ENCODE measurements at places on chromosomes 12 and 14.
A peak's percentile ranks its signal among the peaks of the same experiment; 100 is the strongest.

DNA sequence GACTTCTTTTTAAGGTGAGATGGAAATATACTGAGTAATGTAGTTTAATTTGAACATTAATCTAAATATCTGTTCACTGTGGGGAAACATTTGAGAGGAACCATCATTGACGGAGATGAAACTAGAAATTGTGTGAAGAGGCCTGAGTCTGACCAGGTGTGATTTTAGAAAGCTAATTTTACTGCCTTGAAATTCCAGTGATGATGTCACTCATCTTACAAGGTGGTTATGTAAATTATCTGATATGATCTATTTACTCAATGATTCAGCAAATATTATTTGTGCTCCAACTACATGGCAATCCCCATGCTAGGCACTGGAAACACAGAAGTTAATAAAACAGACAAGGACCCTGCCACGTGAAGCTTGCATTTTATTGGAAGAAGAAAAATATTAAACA lies 435.7 kb upstream of the DCN start:
- DNase-seq = peak; percentile 35

DNA sequence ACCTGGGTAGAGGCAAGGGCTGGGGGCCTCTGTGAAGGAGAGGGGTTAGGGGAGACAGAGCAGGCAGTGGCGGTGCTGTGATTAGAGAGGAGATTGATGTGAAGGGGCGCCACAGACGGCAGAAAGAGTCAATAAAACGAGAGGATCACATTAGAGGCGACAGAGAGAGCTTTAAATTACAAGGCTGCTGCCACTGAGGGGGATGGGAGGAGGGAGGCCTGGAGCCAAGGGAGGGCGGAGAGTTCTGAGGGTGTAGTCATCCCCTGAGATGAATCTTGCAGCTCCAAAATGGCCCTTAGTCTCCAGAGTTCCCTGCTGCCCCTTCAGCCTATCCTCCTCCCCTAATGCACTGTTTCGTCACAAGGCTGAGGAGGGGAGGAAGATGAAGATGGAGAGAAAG lies 12.8 kb downstream of the ZFHX2 start:
- no peak for DNase-seq

DNA sequence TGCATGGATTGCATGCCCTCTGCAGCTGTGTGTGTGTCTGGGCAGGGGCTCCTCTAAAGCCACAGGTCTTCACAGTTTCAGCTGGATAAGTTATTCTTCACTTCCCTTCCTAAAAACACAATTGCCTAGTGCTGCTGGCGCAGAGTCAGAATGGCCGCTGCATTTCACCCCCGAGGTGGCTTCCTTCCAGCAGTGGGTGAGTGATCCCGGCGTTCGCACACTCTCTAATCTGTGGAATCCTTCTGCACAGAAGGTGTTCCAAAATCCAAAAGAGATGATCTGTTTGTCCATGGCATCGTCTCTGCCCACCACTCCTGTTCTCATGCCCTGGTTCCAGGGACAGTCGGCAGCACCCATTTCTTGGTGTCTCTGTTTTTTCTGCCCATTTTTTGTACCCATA lies 340.7 kb downstream of the DPF3 start:
- DNase-seq = no peak

DNA sequence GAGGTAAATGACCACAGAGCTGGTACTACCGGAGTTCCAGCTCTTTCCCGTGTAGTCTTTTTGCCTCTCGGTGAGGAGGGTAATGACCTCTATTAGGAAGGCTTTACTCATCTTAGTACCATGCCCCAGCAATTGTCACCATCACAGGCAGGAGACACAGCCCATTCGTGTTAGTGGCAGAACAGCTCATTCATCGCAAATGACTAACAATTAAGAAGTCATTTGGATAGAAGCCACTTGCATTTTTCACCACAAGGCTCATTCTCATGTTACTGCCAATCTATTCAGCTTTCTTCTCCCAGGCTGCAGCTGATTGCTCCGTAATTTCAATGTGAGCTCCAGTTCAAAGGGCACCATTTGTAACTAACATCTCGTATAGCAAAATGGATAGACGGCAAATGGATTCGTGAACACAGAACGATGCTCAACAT lies 718.8 kb upstream of the TMEM132C start:
- DNase-seq = no peak

GRCh38 chr12:85823436-85824180 lies 12.6 kb downstream of the RASSF9 start:
- no peak for DNase-seq

DNA sequence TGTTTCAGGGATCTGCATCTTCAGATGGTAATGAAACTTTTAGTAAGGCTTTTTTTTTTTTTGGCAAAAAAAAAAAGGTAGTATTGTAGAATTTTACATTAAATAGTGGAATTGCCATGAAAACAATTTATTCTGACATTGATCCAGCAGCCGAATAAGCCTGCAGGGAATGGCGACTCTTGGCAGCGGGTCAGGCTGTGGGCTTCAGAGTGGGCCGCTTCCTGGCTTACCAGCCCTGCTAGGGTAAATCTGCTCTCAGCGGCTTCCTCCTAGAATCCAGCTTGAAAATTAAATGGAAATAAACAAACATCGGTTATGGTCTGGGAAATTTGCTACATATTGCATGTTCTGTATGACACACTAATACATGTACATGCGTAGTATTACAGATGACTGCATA lies 34.8 kb downstream of the SFSWAP start:
- no peak for DNase-seq

- DNase-seq = peak; percentile 71
These were observed 14.5 kb downstream of the OAS2 start for GRCh38 chr12:112992541-112993398.

DNA sequence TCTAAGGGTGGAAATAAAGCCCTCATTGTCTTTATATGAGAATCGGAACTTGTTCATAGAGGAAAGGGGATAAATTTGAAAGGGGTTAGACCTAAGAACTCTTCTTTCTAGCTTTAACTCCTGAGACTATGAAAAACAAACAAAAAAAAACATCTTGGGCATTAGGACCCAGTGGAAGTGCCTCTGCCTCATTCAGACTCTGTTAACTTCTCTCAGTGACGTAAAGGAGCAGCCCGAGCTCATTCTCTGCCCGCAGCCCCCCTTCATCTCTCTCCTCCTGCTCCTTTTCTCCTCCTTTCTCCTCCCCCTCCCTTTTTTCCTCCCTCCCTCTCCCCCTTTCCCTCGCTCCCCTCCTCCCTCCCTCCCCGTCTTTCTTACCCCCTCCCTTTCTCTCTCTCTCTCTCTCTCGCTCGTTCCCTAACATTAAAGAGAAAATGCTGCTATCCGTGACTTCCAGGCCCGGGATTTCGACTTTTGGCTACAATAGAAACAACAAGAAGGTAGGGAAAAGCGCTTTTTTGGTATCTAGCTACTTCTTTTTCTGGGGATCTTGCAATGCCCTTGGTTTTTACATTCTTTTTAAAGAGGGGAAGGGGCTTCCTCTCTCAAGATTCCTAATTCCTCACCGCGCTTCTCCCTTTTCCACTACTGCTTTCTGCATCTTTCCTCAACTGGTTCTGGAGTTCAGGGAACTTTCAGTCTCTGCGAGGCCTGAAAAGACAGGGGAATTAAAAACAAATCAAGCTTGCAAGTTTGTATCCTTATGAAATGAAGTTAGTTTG lies at the start of gene RBMS2:
RBMS2 (plus strand) TSS at position 231 of the 782 bp plus-strand sequence; CDS start at position 435, 204 bp downstream.
- peak; percentile 85 for DNase-seq

DNA sequence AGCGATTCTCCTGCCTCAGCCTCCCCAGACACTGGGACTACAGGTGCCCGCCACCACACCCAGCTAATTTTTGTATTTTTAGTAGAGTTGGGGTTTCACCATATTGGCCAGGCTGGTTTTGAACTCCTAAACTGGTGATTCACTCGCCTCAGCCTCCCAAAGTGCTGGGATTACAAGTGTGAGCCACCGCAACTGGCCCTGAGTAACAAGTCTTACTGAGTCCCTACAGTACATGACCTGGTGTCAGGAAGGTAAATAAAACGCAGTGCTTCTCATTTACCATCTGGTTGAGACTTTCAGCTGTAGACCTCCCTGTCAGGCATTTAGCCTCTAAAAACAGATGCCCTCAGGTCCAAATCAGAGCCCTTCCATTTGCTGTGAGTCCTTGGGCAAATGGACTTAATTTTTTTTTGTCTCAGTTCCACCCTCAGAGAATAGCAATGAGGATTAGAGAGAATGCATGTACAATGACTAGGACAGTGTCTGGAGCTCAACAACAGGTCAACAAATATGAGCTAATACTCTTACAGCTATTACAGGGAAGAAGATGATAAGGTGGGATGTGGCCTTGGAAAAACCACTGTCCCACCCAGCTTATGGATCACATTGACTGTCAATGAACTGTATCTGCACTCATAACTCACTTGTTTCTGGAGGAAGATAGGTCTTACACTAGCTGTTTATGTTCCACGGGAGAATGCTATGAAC lies 70.5 kb downstream of the PHLDA1 start:
- no peak for DNase-seq

DNA sequence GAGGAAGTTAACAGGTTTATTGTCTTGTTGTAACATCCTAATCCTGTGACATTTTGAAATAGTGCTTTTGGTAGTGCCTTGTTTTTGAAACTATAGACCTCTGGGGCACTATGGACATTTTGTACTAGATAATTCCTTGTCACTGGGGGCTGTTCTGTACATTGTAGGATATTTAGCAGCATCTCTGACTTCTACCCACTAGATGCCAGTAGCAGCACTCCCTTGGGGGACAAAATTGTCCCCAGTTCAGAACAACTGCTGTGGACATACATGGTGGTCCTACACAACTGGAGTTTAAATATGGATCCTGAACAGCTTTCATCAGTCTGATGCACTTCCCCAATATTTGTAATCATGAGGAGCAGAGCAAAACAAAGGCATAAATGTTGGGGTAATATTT lies 264.7 kb downstream of the RAD51B start:
- DNase-seq = peak; percentile 11

DNA sequence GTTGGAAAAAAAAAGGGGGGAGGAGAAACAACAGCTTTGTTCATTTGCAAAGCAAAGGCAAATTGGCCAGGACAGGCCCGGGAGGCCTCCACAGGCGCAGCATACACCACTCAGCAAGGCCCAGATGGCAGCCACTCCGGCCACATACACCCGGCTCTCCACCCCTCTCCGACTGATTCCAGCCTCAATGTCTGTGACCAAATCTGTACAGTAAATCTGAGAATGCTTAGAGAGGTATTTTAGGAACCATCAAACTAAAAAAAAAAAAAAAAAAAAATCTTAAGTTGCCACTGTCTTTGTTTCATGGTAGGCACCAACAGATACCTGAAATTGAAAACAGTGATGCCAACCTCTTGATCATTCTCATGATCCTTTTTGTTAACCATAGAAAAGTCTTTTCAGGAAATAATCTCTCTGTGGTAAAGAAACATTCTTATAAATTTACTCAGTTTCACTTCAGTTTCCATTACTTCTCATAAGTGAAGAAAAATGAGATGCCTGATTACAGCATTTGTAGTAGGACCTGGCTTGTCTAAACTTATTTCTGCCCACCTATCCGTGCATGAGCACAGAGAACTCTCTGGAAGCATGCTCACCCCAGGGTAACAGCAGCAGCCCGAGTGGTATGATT lies 20.2 kb downstream of the VPS37B start:
- DNase-seq = no peak

DNA sequence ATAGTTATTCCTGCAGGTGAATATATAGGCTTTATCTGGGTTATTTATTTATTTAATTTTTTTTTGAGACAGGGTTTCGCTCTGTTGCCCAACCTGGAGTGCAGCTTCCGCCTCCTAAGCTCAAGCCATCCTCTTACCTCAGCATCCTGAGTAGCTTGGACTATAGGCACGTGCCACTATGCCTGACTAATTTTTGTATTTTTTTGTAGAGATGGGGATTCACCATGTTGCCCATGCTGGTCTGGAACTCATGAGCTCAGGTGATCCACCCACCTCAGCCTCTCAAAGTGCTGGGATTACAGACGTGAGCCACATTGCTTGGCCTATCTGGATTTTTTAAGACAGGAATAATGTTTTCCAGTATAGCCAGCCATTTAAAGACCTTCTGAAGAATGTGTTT lies 2.0 kb downstream of the RAN start:
- DNase-seq = no peak

- DNase-seq = peak; percentile 87
These were observed 2.6 kb downstream of the ITPK1 start for GRCh38 chr14:93112891-93113677.

GRCh38 chr12:69070319-69071090 lies 137.5 kb upstream of the CPM start:
- DNase-seq = peak; percentile 84

DNA sequence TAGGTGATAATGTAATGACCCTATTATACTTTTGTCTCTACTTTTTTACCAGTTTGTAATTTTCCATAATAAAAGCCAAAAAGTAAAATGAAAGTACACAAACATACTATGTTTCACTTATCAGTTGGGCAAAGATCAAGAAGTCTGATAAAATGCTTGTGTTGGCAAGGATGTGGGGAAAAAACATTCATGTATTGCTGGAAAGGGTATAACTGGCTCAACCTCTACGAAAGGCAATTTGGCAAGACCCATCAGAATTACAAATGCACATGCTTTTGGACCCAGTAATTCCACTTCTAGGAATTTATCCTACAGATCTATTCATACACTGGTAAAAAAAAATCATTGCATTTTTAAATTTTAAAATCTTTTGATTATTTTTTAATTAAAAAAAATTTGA lies 68.0 kb downstream of the SPTB start:
- DNase-seq = no peak

DNA sequence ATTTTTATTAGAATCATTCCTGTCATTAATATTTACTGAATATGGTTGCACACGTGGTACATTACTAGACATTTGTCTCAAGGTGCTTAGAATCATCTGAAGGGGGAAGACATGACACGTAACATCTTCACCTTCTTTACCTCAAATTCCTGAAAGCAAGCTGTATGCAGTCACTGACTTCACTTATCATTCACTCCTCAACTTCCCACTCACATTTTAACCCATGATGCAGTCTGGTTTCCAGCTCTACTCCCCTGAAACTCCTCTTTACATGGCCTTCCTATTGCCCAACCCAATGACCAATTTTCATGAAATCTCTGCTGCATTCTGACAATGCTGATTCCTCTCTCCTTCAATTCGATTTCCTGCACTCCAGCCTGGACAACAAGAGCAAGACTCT lies 5.8 kb upstream of the PSMC6 start:
- DNase-seq = no peak

DNA sequence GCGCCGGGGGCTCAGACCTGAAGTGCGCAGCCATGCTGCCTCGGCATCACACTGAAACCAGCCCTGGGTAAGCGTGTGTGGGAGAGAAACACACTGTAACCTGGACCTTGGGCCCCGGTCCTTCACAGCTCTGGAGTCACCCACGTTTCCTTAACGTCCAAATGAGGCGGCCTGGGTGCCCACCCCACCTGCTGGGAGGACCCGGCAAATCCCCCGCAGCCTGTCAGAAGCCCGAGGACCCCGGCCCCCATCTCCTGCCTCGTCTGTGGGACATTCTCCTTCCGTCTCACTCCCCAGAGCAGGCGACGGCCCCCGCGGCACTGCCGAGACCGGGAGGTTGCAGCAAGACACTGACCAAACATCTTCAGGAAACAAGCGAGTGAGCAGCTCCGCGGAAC lies 66.5 kb upstream of the GALNT9 start:
- no peak for DNase-seq

All from HT-29 (cell line).